ENCODE measurements at places on chromosomes 2 and 18.

GRCh38 chr2:28530782-28531181, 34.9 kb downstream of the PLB1 start:
- no peak for DNase-seq

GRCh38 chr2:211423018-211423417, 866.6 kb downstream of the CPS1 start:
- DNase-seq = no peak

- no peak for DNase-seq
These were observed 15.9 kb upstream of the LHCGR start for GRCh38 chr2:48771241-48772014.

DNA sequence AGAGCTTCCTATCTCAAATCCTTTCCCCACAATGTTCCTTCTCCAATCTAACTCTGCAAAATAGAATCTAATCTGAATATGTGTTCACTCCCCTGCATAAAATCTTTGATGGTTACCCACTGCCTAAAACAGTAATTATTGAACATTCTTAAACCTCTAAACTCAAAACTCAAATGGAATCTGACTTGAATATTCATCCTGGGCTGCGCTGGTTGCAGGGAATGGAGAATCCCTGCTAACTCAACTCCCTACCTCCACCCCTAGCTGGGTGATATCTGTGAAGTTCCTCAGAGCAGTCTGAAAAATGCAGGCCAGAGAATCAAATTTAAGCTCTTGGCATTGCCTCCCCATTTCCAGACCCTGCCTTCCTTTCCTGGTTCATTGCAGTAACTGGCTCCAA, 44.8 kb downstream of the ZNF521 start:
- DNase-seq = no peak

DNA sequence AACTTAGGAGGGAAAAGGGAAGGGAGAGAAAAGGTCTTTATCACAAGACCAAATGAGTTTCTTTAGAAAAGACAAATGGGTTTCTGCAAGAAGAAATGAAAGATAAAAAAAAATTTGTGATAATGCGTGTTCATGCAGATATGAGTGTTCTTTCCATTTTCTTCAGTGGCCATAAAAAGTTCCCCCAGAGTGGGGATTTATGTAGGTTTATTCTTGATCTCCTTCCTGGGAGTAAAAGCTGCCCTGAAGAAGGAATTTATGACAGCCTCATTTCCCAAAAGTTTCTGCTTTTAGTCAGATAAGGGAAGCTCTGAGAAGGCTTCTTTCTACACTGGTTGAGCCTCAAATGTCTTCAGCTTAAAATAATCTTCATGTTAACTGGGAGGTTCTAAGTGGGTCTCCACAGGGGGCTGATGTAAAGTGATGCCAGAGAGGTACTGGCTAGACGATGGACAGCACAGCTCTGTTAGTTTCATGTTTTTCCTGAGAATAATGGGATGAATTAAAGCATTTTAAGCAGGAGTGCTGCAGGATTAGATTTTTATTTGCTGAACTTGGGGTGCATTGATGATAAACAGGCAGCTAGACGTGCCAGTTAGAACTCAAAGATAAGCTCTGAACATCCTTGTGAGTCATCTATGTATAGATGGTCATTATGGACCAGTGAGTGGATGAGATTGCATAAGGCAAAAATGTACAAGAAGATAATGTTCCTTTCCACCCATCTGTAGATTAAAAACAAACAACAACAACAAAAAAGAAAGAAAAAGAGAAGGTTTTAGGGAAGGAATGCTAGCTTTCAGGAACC, 99.4 kb upstream of the MSH2 start:
- no peak for DNase-seq

DNA sequence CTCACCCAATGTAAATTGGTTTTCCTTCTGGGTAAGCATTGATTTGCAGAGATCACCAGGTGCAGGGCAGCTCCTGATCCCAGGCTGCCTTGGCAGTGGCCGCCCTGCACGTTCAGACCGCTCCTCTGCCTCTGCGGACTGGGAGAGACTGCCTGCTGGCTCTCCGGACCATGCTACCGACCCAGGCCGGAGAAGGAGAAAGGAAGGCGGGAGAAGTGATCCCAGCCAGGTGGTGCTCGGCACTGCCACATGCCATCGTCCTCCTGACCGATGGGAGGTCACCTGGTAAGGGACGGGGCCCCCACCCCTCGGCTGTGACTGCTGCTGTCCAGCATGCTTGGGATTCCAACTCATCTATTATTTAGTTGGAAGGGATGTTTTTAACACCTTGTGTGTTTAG, 108.1 kb upstream of the POU3F3 start:
- DNase-seq = no peak

- DNase-seq = no peak
These were observed 256.0 kb upstream of the FANCL start for GRCh38 chr2:58497168-58497567.

DNA sequence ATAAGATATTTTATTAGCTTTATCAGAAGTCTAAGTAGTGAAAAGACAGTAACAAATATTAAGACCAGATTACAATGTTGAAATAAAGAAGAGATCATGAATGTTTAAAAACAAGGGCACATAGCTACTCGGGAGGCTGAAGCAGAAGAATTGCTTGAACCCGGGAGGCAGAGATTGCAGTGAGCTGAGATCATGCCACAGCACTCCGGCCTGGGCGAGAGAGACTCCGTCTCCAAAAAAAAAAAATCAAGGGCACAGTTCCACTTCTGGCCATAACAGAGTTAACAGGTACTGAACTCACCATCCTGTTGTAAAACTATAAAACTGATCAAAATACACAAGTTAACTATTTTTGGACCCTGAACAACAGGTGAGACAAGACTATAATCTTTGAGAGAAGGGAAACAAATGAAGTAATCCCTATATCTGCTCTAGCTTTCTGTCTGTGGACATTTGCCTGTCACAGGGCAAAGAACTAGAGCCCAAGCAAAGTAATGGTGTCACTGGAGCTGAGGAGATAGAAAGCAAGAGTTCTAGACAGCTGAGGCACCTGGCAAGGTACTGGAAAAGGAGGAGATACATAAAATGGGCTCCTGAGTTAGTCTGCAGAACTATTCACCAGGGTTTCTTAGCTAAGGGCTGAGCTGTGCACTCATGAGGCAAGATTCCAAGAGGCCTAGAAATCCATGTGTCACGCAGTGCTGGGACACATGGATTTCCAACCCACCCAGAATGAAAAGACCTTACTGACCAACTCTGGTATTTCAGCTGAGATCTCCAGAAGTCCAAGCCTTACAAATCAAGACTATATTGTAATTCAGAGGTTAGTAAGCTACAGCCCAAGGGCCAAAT, 15.2 kb downstream of the MMADHC start:
- DNase-seq = no peak

Data from stimulated activated CD8-positive, alpha-beta memory T cell treated with anti-CD3 and anti-CD28 coated beads, Interleukin-15, amount 100 ng/mL, for 24 hours (primary cell).